ENCODE measurements at places on chromosomes 1 and 21.

GRCh38 chr1:52127181-52128180 is 14.4 kb upstream of the ZFYVE9 start:
- no peak for DNase-seq

DNA sequence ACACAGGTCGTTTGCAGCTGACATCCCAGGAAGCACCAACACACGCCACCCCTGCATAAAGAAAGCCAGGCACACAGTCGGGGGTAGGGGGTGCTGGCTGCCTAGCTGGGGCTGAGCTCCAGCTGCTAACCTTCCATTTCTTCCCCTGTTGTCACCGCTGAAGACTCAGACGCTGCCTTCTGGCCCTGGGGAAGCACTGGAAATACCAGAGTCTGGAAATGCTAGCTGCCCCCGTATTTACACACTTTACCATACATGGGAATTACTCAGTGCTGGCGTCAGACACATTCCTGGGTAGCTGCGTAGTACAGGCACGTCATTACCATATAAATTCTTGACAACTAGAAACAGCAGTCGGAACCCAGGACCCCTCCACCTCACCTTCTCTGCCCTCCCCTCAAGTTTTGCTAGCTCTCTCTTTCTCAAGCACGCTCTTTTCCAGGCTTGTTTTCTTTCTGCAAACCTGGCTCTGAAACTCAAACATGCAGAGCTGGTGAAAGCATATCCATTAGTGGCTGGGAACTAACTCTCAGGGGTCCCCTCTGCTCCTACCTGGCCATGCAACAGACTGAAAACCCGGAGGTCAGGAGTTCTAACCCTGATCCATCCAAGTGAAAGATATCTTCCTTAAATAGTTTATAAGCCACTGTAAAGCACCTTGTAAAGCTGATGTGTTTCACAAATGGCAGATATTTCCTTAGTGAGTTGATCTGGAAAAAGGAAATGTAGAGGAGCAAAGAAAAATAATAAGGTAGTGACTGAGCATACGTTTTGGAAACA is 3.3 kb downstream of the CSRP1 start:
- peak; percentile 97 for DNase-seq

GRCh38 chr1:230359992-230360668 is 66.0 kb downstream of the PGBD5 start:
- no peak for DNase-seq

DNA sequence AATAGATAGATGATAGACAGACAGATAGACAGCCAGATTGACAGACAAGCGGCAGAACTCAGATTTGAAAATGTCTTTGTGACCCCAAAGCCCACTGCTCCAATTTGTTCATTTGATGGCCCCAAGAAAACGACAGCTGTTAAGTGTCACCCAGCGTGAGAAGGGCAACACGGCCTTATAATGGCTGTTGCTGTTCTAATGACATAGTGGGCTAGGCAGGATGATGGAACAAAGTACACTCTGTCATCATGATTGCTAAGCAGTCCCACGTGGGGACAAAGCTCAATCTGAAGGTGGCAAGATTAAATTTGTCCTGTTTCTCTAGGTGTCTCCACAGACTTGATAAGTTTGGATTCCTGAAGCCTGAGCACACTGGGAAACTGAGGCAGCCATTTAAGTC is 112.9 kb downstream of the DAB1 start:
- DNase-seq, result no peak

- no peak for DNase-seq
These were observed 52.2 kb upstream of the PRDX6 start for GRCh38 chr1:173424782-173425407.

GRCh38 chr1:226233293-226233692 is 9.8 kb downstream of the MIXL1 start:
- DNase-seq, result no peak

DNA sequence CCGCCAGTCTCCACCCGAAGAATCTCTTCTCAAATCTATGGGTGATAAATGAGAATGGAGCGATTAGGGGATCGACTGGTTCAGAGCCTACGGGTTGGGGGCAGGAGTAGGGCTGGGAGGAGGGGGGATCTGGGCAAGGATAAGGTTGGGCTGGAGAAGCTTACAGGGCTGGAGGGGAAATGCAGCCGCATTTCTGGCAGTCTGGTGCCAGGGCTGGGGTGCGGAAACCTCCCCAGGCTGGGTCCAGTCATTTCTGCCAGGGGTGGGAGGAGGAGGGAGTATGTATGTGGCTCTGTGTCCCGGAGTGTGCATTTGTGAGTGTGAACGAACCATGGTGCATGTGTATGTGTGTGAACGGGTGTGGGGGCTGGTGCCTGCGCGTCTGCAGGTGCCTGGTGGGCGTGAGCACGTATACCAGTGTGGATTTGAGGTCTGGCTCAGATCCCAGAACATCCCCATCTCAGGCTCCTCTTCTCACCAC is 10.2 kb downstream of the C1orf216 start:
- DNase-seq, result no peak

DNA sequence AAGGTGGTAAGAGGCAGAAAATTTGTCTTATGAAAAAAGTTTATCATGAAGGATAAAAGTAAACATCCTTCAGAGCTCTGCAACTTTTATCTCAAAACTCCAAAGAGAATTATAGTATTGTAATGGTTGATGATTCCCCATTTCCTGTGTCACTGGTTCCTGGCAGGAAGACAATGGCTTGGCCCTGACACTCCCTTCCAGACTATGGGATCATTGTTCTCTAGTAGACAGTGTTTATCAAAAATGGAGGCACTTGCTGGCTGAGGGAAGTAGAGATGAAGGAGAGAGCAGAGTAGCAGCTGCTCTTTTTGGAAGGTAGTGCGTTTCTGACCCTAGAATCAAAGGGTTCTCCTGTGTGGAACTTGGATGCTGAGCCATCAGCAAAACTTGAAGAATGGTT is 145.9 kb upstream of the ATP1B1 start:
- DNase-seq, result no peak

GRCh38 chr1:37472281-37472680 is 2.1 kb upstream of the ZC3H12A start:
- DNase-seq, result no peak

GRCh38 chr1:191174298-191174697 is 696.6 kb upstream of the BRINP3 start:
- no peak for DNase-seq

GRCh38 chr1:10490286-10490970 is 15.7 kb downstream of the PEX14 start:
- DNase-seq, result no peak

DNA sequence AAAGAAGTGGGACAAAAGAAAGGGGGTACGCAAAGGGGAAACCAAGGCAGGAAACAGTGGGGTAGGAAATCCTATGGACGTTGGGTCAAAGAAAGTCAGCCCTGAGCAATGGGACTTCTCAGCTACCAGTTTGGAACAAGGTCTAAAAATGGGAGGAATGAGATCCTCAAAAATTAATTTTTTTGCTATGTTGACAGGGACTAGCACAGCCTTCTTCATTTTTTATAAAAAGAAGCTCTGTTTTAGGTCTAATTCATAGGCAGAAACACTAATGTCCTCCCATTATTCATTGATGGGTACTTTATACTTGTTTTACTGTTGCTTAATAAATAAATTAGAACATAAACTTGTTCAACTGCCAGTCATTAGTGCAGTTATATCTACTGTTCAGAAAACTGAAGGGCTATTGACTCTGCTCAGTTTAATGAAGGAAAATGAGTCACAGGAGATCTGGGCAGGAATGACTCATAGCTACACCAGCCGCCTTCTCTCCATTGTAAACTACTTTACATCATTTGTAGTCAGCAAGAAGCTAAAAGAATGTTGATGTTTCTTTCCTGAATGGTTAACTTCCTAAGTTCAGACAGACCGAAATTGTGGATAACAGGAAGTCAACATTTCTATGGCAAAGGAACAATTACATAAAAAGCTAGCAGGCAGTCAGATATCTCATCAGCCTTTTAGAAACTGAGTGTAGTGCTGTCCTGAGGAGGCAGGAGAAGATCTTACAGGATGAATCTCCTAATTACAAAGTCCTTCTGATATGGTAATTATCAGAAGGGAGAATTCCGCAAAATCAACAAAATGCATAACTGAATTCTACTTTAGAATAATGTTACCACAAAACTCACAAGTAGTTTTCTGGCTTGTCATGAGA is 356.4 kb upstream of the PKN2 start:
- DNase-seq, result peak; percentile 83

- no peak for DNase-seq
These were observed 838 bp upstream of the GRIK3 start for GRCh38 chr1:37035014-37035691.

- peak; percentile 68 for DNase-seq
These were observed 239.6 kb upstream of the FGGY start for GRCh38 chr1:59057211-59057694.

- no peak for DNase-seq
These were observed 47.0 kb upstream of the PLA2G4A start for GRCh38 chr1:186781730-186782129.

DNA sequence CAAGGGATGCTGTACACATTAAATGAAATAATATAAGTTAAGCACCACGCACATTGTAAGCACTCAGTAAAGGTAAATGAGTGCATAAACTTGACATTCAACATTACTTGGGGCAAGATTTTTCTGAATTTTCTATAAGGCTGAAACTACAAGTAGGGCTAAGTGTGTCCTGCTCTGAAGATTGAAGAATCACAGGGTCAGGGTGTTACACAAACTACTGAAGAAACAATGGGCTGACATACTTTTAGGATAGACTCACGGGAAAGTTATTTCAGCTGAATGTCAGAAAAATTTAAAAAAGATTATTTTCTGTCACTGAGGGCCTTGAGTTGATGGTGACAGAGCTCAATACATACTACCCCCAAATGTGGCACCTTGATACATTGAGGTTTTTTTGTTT is 644.2 kb upstream of the PLXNA2 start:
- no peak for DNase-seq

- DNase-seq, result no peak
These were observed 194.7 kb downstream of the BARHL2 start for GRCh38 chr1:90522432-90522831.

DNA sequence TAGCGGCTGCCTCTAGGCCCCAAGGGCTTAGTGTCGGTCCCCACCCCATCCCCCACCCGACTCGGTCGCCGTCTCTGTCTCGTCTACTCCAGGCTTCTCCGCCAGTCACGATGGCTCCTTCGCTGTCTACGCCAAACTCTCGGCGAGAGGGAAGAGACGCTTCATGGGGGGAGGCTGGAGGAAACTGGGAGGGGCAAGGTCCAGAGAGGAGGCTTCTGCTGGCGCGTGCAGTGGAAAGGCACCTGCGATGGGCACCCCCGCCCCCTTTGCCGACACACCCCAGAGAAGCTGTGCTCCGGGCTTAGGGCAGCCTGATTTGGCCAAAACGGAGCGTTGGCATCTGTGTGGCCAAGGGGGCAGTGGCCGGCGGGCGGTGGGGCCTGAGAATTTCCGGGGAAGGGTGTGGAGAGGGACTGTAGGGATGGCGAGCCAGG is 1.2 kb upstream of the CSMD2 start:
- no peak for DNase-seq

DNA sequence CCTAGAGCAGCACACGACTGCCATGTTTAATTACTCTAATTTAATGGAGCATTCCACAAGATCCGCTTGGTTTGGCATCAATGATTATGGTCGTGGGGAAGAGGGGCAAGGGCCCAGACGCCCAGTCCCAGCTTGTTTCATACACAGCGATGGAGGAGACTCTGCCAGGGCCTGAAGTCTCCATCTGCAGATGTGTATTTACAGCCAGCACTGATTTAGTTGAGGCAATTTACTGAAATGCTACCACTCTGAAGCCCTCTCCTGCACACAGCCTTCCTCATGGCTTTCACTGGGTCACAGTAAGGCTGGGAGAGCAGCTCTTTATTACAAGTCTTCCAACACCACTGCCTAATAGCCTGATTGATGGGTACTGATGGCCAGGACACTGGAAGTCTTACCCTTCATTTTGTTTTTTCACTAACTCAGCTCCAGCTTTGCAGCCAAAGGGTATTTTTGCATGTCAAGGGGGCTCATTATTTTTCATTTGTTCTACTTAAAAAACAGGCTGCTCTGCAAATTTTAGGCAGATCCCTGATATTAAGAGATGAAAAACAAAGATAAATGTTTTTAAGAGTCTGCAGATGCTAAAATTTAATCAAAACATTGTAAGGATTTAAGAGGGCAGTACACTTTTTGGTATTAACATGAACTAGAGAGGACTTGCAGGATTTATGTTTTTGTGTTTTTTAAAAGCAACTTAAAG is 236.3 kb downstream of the SIPA1L2 start:
- no peak for DNase-seq

- peak; percentile 50 for DNase-seq
These were observed 130.3 kb upstream of the PLXNA2 start for GRCh38 chr1:208374391-208374941.

GRCh38 chr1:216820345-216820744 is 97.1 kb upstream of the ESRRG start:
- peak; percentile 50 for DNase-seq

- DNase-seq, result no peak
These were observed 58.7 kb downstream of the TRABD2B start for GRCh38 chr1:47938520-47938919.

GRCh38 chr21:42460391-42461184 is 35.4 kb downstream of the RSPH1 start:
- no peak for DNase-seq

- no peak for DNase-seq
These were observed 144.3 kb downstream of the DNM3 start for GRCh38 chr1:171985639-171986038.

- no peak for DNase-seq
These were observed 2.7 kb downstream of the EPHX1 start for GRCh38 chr1:225812488-225813213.

DNA sequence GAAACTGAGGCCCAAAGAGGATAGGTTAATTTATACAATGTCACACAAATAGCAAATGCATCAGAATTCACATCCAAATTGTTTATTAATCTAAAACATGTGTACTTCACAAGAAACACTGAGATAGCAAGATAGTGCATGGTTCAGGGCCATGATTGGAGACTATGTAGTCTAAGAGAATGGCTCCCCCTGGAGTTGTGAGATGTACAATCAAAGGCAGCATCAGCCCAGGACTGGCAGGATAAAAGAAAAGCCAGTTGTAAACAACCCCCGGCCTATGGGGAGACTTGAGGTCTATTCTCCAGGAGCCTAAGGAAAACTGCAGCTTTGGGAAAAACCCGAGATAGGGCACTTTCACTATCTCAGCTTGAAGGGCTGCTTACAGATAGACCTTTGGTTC is 511.0 kb downstream of the OMA1 start:
- DNase-seq, result no peak

DNA sequence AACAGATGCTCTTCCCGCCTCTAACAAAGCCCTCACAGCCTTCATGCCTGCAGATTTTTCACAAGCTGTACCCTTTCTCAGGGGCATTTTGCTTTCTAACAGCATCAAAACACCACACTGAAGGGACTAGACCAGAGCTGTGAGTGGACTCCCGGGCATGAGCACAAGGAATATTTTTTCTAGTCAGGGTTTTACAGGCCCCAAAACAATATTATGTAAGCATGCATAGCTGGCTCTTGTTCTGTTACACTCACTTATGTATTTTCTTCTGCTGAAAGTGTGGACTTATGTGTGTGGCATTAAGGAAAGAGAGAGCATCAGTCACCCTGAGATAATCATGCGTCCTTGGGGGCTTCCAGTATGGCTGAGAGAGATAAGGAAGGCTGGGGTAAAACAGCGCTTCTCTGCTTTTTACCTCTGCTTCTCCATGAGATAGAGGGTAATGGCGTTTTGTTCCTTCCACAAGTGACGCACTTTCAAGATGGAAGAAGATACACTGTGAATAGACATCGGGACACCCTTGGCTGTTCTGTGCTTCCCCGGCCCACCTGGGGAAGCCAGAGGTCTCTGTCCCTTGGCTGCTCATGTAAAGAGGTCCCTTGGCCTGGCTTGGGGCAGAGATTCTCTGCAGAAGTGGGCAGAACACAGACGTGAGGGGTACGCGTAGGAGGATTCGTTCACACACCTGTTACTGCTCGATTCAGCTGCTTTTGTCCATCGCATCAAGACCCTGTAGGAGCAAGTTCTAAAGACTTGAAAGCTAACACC is 266.7 kb upstream of the RAB4A start:
- no peak for DNase-seq

Data from non-pigmented ciliary epithelial cell (primary cell).